ENCODE measurements at places on chromosomes 6 and 20.

DNA sequence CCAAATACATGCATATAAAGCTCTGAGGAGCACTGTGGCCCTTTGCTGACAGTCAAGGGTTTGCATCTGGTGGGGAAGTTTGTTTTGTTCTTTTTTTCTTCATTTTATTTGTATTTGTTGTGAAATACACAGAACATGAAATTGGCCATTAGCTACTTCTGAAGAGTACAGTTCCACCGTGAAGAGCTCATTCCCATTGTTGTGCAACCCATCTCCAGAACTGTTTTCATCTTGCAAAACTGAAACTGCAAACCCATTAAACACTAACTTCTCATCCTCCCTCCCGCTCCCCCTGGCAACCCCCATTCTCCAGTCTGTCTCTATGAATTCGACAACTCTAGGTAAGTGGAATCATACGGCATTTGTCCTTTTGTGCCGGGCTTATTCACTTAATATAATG, 231.3 kb downstream of the TFAP2C start:
- no peak for DNase-seq

DNA sequence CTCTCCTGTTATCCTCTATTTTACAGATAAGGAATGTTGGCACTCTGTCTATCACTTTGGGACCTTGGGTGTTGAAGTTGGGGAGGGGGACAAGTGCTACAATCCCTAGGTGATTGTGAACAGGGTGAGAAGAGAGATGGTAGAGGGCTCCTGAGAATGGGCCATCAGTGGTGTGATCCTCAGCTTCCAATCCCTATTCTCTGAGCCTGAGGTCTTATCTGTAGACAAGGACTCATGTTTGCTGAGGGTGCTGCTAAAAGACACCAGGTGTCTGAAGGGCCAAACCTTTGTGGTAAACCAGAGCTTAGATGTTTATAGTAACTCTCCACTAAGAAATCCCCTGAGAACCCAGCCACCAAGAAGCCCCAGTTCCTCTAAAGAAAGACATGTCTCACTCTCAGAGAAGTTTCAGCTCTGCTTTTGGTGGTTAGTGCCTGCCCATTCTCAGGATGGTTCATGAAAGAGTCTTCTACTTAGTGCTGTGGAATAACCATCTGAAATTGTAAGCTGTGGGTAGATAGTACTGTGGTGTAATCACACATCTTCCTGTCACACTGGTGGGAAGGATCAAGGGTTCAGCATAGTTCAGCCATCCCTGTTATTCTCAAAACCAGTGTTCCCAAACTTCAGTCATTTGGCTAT, 58.2 kb upstream of the IL20RA start:
- no peak for DNase-seq

GRCh38 chr6:11878735-11879134, 100.1 kb upstream of the ADTRP start:
- DNase-seq, result no peak

GRCh38 chr6:136846046-136846445, 23.7 kb downstream of the PEX7 start:
- DNase-seq, result no peak

- no peak for DNase-seq
Observed at GRCh38 chr6:37141281-37142049, 28.5 kb upstream of the PIM1 start.

DNA sequence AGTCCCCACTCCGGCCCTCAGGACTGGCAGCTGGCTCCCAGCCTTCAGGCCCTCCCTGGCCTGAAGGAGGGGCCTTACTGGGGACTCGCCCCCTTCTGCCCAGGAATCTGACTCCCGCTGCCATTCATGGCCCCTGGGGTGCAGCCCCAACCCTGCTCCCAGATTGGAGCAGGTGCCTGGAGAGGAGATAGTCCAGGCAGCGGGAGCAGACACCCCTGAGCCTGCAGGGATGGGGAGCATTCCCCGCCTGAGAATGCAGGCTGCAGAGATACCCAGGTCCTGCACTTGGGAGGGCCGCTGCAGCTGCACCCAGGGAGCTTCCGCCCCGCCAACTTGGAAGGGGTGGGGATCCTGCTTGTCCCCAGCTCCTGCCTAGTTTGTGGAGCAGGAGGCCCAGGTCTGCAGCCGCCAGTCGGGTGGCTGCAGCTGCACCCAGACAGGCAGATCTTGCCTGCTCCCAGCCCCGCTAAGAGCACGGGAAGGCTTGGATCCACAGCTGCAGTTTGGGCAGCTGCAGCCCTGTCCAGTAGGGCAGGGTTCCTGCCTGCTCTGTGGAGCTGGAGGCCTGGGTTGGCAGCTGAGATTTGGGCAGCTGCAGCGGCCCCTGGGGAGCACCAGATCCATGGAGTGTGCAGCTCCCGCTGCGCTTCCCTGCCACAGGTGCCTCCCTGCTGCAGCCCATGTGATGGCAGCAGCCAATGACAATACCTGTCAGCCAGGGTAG, 5.2 kb downstream of the GTSF1L start:
- DNase-seq, result no peak

DNA sequence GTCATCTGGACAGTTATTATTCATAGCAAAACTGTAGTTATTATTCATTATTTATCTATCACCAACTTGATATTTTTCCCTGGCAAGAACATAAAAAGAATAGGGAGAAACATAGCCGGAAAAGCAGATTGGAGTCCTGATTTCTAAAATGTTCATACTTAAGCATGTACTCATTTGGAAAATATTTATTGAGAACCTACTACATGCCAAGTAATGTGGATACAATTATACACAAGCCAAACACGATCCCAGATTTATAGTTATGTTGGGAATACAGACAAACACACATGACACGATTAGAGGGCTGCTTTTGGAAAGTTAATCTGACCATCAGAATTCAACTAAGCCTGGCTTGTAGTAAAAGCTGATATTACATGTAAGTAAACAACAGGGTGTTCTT, 30.7 kb downstream of the ARHGAP18 start:
- no peak for DNase-seq

- no peak for DNase-seq
Observed at GRCh38 chr20:20454850-20455627, 87.1 kb downstream of the INSM1 start.

DNA sequence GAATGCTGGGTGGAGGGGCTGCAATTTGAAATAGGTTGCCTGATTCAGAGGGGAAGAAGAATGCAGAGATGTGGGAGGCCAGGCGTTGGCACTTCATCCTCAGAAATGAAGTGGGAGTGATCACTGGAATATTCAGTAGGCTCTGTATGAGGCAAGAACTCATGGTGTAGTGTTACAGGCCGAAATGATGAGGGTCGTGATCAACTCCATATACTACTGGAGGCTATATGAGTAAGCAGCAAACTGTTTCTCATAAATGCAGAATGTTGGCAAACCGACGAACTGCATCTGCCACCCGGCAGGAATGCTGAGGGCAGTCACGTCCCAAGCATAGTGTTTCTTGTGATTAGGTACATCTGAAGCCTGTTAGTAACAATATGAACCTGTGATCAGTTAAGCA, 12.7 kb downstream of the KCNS1 start:
- DNase-seq, result no peak

DNA sequence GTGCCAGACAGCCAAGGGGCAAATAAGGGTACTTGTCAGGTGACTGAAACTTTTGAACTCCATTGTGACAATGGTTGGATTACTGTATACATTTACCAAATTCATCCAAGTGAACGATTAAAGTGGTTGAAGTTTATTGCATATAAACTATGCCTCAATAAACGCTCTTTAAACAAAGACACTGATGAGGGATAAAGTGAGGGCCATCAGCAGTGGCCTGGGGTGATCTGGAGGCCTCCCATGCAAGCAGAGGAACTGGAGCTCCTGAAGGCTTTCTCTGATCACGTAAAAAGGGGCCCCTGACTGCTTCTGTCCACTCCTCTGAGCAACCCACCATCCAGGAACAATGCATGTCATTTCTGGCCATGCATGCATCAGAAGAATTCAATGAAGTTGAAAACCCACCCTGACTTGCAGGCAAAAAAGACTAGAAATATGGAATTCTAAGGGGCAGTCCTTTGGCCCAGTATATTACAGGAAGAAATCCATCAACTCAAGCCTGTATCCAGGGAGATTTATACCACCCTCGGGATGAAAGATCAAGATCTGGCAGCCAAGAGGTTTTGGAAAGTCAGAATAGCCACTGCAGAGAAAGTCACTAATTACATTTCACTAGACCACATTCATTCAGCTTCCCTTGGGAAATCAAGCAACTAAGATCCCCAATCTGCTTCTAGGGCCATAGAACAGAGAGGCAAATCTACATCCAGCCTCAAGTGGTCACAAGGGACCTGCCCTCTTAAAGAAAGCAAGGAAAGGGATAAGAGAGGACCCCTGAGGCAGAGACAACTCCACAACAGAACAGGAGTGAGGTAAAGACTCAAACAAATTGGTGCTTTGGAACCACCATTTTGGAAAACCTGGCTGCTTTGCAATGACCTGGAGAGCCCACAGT, 31.7 kb upstream of the RAB22A start:
- DNase-seq, result no peak

GRCh38 chr6:4281341-4282293, 146.2 kb upstream of the ECI2 start:
- no peak for DNase-seq

GRCh38 chr20:41508335-41508734, 109.8 kb downstream of the CHD6 start:
- DNase-seq, result no peak

- DNase-seq, result no peak
Observed at GRCh38 chr6:168123165-168123911, 44.3 kb upstream of the FRMD1 start.

GRCh38 chr6:88972504-88973423, 9.3 kb upstream of the RNGTT start:
- no peak for DNase-seq

DNA sequence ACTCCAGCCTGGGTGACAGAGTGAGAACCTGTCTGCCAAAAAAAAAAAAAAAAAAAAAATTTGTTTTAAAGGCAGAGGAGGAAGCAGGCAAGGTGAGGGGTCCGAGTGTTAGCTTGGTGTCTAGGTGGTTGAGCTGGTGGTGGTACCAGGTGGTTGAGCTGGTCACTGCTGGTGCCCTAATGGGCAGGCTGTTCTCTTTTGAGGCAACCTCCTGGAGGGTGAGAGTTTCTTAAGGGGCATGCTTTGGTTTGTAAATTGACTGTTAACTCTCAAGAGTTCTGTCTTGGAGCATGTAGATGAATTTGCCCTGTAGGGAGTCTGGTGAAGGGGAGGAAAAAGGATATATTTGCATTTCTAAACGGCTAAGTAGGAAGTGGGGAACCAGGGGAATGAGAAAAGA, 52.7 kb downstream of the BANF2 start:
- no peak for DNase-seq

GRCh38 chr6:65259059-65259458, 448.0 kb downstream of the EYS start:
- DNase-seq, result no peak

DNA sequence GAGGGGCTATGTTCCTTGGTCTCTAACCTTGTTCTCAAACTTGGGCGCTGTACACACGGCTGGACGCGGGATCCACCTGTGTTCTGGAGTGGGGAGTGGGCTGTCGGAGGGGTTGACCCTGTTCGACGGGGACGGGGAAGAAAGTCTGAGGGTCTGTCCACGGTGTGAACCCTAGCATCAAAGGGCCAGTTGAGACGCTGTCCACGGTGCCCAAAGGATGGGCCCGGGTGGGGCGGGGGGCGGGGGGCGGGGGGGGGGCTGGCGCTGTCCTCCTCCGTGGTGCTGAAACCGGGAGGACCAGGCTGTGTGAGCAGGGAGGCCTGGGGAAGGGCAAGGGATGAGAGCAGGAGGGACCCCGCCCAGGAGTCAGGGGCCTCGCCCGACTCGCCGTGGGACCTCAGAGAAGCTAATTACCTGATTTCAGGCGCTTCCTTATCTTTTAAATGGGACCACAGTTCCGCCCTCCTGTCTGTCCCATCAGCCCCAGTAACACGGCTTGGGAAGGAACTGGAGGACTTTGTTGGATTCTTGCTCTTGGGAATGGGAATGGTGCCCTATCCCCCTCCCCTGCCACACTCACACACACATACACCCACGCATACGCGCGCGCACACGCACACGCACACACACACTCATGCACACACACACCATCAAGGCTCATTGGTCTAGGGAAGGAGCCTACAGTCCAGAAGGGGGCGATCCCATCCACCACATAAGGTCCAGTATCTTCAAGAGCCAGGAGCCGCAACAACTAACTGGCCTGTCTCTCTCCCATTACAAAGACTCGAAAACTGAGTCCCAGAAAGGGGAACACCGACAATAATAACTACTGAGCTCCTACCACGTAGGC, 1.0 kb upstream of the VSTM2L start:
- DNase-seq, result no peak

- DNase-seq, result no peak
Observed at GRCh38 chr20:44990957-44991356, 24.6 kb downstream of the STK4 start.

DNA sequence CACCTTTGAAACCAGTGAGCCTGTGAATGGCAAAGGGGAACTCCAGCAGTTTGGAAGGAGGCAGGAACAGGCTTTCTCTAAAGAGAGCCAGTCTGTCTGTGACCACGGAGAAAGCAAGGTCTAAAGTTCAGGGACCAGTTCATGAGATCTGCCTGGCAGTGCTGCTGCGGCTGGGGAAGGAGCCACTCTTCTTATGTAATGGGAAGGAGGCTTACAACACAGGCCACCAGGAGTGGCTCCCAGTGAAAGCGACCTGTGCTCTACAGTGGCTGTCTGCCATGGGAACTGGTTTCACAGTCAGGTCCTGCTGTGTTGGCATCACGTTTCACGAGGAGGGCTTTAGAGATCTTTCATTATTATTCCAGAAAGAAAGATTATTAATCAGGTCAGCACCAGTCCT, 291.9 kb upstream of the PRDM1 start:
- no peak for DNase-seq

- DNase-seq, result no peak
Observed at GRCh38 chr20:44071057-44071456, 115.9 kb downstream of the JPH2 start.

DNA sequence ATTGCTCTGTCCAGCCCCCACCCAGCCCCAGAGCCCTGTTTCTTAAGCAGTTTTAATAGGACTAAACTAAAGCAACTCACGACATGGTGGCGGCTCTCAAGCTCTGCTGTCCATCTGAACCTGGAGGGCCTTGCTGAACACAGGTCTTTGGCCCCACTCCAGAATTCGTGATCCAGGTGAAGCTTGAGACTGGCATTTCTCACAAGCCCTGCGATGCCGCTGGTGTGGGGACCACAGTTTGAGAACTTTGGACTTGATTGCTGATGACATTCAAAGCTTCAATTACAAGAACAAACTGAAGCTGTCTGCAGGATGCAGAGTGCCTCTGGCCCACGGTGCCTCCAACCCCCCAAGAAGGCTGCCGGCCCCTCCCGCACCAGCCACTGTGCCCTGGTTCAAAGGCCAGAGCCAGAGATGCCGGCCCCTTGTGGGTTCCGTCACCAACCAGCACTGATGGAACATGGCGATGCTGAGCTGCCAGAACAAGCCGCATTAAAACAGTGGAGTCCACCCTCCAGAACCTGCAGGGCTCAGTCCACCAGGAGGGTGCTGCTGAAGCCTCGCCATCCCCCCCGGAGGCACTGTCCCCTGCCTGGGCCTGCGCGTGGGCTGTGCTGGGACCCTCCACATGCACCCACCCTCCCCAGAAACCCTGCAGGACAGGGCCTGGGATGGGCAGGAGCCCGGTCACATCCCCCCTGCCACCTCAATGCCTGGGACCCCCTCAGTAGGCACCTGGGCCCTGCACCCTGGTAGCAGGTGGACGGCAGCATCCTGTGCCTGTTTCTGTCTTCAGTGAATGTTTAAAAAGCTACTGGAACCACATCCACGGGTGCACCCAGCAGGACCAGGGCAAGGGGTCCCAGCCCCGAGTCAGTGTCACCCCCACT, 101.1 kb downstream of the PSMB1 start:
- DNase-seq, result no peak

GRCh38 chr20:53926428-53927028, 143.9 kb downstream of the BCAS1 start:
- no peak for DNase-seq

Data from stimulated activated CD8-positive, alpha-beta memory T cell treated with anti-CD3 and anti-CD28 coated beads, Interleukin-4, amount 100 ng/mL, for 24 hours (primary cell).